ENCODE measurements at places on chromosomes 6 and 20.
A peak's percentile ranks its signal among the peaks of the same experiment; 100 is the strongest.

- no peak for DNase-seq
These were observed 29.5 kb upstream of the IFNGR1 start for GRCh38 chr6:137248702-137249101.

DNA sequence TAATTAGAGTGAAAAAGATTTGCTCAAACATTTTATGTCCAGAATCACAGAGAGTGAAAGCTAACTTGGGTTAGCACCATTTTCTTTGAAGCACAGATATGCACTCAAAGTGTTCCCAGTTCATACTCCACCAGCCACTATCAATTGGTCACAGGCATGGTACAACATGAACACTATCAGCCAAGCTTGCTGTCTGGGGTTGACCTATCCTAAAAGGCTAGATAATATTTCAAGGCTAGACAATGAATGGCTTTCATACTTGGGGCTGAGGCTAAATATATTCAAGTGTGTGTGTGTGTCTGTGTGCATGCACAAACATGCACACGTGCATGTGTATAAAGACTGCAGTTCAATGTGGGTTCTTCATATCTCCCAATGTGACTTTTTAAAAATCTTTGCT, 783.0 kb upstream of the GJE1 start:
- no peak for DNase-seq

DNA sequence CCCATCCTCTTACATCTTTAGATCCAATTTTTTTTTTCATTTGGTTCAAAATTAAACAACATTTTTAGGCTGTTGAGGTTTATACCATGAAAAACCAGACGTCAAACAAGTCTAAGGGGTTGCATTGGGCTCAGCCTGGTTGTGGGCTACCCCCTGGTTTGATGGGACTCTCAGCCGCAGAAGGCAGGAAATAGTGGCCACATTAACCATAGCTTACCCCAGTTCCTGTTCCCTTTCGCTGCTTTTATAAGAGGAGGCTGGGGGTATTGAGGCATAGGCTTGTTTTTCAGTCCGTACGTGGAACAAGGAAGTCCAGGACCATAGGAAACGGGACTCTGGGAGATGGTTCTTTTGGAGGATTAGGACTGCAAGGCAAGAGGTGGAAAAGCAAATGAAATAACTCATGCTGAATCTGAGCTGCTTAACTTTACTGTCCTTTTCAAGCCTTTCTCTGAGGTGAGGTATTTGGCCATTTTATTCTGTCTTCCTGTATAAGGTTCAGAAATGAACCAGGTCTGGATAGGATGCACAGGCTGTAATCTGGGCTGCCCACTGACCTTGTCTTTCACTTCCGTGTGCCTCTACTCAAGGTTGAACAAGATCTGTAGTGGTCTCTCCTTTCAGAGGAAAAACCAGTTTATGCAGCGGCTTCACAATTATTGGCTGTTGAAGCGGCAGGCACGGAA, 7.7 kb downstream of the BRPF3 start:
- DNase-seq = no peak

- DNase-seq = no peak
These were observed 117.6 kb downstream of the TFAP2B start for GRCh38 chr6:50936277-50936681.

GRCh38 chr20:12331236-12331635, 413.5 kb downstream of the BTBD3 start:
- DNase-seq = no peak

- no peak for DNase-seq
These were observed 1293.0 kb downstream of the GRIK2 start for GRCh38 chr6:102686461-102686860.

GRCh38 chr20:25014816-25015215, 22.3 kb upstream of the APMAP start:
- DNase-seq = no peak

GRCh38 chr6:71589254-71589653, 297.1 kb upstream of the RIMS1 start:
- DNase-seq = no peak

GRCh38 chr6:100181309-100181708, 187.3 kb upstream of the MCHR2 start:
- DNase-seq = no peak

DNA sequence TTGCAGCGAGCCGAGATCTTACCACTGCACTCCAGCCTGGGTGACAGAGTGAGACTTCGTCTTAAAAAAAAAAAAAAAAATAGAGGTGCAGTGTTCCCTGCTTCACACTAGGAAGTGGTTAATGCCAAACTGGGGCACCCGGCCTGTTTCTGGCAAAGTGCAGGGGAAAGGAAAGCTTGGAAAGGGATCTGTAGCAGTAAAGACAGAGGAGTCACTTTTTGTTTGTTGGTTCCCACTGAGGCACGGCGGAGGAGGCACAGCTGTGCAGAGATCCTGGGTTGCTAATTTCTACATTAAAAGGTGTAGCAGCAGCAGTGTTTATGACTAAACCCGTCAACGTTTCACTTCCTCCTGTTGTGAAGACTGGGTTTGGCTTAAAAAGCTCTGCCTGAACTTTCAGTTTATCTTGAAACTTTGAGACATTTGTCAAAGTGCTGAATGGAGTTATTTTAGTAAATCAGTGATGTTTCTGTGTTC, 125.6 kb downstream of the CARMIL1 start:
- DNase-seq = no peak

GRCh38 chr6:48099713-48100587, 11.0 kb downstream of the PTCHD4 start:
- DNase-seq = no peak

DNA sequence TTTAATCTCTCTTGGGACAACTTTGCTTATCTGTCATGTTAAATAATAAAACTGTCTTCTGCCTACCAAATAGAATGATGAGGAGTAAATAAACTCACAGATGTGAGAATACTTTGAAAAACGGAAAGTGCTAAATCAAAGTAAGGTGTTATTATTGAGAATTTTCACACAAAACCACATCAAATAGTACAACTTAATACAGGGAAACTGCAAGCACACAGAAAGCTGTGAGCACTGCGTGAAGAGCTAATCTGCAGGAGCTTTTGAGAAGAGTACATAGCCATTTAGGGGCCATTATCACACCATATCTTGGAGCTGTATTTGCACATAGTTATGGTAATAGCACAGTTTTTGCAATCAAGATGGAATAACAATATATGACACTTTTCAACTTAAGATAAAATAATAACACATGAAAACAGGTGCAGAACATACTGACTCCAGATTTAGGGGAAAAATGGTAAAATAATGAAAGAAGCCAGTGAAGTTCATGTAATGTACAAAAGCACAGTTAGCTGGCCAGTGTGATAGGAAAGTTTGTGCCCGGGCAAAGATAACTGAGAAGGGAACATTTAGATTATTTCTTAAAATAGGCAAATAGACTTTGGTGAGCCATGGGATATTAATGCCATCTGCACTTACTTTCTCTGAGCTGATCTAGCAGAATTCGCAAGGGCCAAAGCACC, 398.5 kb upstream of the PLCB4 start:
- no peak for DNase-seq

DNA sequence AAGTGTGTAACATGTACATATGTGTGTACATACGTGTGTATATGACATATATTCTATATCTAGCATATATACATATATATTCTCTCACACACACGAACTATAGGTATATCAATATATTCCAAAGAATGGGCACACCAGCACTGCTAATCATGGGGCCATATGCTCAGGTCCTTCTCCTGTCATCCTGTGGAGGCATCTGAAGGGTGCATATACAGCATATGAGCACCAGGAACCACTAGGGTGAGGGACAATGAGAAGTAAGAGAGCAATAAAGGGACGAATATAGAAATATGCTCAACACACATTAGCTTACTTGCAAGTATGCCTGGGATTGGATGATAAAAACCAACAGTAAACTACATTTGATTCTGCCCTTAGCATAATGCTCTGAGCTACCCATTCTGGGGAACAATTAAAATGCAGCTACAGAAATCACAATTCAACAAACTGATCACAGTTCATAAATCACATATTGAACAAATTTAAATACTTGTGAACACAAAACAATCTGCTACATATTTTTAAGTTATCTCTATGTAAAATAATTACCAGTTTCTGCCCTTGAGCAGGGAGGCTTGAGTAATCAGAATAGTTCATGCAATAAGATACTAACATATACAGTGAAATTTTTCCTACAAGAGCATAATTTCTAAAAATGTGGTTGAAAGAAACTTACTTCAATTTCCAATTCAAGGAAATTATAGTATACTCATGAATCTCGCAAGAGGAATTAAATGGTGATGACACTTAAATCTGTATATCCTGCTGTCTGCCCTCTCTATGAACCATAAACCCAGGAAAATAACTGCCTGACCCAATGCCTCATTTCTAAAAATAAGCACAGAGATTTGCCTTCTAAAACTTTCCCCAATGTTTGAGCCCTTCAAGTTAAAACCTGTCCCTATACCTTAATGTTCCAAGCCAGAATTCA, 272.2 kb upstream of the THEMIS start:
- no peak for DNase-seq

- DNase-seq = no peak
These were observed 1.3 kb upstream of the ENPP4 start for GRCh38 chr6:46128476-46128875.

DNA sequence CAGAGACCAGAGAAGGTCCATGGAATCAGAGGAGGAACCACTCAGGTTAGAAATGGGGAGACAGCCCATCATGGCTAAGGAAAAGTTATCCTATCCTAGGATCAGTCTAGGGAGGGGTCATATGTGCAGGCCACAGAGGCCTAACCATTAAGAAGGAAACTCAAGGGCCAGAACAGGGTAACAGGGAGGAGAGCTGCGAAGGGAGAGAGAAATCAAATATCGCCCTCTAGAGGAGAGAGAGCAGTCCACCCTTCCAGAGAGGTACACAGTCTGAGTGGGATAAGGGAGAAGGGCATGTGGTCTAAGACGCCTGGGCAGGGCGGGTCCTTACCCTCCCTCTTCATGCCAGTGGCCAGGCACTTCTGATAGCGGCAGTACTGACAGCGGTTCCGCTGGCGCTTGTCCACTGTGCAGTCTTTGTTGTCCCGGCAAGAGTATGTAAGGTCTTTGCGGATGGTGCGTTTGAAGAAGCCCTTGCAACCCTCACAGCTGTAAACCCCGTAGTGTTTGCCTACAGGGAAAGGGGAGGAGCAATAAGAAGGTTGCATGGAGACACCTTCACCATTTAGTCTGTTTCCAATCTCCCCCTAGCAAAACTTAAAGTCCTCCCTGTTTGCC, 2.9 kb downstream of the RXRB start:
- no peak for DNase-seq

GRCh38 chr20:25258828-25259227, 10.9 kb downstream of the PYGB start:
- no peak for DNase-seq

GRCh38 chr6:5752391-5752680, 254.4 kb downstream of the NRN1 start:
- no peak for DNase-seq

- peak; percentile 50 for DNase-seq
These were observed 53.9 kb upstream of the TAGAP start for GRCh38 chr6:159098636-159099106.

- no peak for DNase-seq
These were observed 62.6 kb upstream of the TMEM244 start for GRCh38 chr6:129923530-129924250.

DNA sequence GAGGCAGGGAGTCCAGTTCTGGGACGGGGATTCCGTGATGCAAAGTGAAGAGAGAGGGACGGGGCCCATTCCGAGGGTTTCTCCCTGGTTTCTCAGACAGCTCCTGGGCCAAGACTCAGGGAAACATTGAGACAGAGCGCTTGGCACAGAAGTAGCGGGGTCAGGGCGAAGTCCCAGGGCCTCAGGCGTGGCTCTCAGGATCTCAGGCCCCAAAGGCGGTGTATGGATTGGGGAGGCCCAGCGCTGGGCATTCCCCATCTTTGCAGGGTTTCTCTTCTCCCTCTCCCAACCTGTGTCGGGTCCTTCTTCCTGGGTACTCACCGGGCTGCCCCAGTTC, 35.9 kb upstream of the HLA-G start:
- no peak for DNase-seq

GRCh38 chr6:28988536-28989311, 16.4 kb downstream of the ZNF311 start:
- peak; percentile 41 for DNase-seq

- no peak for DNase-seq
These were observed 12.6 kb downstream of the LRP11 start for GRCh38 chr6:149851461-149852110.

DNA sequence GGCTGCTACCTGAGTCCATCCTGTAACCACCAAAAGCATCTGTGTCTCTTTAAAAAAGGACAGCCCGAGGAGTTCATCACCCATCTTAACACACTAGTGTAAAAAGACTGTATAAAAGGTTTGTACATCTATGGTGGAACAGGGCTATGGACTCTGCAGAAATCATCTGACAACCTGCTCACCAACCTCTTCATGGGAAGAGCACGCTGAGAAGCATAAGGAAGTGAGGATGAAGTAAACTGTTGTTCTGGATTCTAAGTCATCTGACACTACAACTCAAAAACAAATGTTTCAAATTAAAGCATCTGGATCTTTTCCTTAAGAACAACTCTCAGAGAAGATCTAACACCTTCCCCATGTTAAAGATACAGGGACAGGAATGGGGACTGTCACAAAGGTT, 5.4 kb downstream of the IFNGR1 start:
- DNase-seq = no peak

DNA sequence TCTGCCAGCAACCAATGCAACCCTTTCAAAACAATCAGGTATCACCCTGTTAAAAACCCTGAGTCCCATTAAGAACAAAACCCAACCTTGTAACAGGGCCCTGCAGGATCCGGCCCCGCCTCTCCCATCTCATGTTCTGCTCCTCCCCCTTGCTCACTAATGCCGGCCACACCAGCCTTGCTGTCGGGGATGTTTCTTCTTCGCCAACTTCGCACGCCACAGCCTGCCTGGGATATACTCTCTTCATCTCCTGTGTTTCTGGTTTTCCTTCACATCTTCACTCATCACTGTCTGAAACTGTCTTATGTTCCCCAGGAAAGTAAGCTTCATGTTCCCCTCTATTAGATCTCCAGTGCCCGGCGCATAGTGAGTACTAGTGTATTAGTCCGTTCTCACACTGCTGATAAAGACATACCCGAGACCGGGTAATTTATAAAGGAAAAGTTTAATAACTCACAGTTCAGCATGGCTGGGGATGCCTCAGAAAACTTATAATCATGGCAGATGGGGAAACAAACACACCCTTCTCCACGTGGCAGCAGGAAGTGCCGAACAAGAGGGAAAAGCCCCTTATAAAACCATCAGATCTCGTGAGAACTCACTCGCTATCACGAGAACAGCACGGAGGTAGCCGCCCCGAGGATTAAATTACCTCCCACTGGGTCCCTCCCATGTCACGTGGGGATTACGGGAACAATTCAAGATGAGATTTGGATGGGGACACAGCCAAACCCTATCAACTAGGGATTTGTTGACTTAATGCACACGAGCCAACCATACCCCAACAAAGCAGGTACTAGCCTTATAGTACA, 5.1 kb downstream of the TP53RK start:
- DNase-seq = no peak

GRCh38 chr20:48667889-48668413, 159.8 kb downstream of the PREX1 start:
- DNase-seq = no peak

GRCh38 chr6:98526465-98526864, 307.9 kb upstream of the POU3F2 start:
- DNase-seq = no peak
